ENCODE measurements at places on chromosomes 16 and 17.

DNA sequence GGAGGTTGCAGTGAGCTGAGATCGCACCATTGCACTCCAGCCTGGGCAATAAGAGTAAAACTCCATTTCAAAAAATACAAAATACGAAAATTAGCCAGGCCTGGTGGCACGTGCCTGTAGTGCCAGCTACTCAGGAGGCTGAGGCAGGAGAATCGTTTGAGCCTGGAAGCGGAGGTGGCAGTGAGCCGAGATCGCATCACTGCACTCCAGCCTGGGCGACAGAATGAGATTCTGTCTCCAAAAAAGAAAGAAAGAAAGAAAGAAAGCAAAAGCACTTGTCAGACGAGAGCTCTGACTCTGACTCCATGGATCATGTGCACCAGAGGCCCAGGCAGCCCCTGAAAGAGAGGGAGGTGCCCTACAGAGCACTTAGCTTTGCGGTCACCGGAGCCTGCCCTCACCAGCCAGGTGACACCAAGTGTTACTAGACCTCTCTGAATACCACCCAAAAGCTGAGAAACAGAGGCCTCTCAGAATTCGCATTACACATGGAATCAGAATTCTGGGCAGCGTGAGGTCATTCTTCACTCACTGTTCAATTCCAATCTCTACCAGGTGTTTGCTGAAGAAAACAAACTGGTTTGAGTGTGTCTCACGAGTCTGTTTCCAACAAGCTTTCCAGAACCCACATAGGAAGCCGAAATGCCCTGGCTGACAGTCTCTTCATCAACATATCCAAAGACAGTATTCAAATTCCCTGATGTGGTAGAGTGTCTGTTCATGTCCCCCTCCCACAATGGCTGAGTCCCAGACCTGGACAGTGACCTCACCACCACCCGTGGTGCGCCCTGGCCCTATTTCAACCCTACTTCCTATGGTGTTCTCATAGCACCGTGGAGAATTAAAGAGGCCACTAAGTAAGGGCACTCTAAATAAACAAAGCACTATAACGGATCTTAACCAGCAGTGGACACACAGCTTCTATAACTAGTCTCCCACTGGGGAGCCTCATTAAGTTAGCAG lies 1.5 kb downstream of the FLCN start:
- DNase-seq: no peak

DNA sequence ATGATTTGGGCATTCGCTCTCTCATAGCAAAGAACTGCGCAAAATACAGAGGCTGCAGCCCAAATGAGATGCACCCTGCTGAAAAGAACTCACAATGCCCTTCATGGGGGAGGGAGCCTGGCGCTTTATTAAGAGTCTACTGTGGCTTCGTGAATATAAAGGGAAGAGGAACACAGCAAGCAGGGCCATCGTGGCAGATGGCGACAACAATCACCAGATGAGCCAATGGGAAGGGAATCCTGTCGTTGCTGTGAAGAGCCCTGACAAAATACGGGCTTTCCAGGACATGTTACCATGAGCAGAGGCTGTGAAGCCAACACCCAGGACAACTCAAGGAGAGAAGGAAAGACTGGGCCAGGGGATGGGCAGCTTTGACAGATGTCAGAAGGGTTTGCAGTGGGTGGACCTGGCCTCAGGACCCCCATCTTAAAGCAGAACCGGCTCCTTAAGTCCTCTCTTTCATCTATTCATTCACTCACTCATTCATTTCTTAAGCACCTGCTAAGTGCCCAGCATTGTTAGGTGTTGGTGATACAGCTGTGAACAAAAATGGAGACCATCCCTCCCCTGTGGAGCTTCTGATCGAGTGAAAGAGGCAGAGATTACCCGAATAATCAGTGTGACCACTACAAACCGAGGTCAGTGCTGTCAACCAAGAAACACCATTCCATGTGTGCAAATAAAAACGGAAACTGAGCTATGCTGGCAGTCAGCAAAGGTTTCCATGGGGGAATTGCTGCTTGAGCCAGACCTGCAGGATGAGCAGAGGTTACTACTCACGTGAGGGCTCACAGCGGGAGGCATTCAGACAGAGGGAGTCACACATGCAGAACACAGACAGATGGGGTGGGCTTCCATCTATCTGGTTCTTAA lies 125.8 kb downstream of the DYNLRB2 start:
- no peak for DNase-seq

GRCh38 chr17:35542990-35543389 lies 5.5 kb upstream of the SLFN12L start:
- DNase-seq: no peak

- DNase-seq: no peak
Observed at GRCh38 chr17:30869005-30869404, 37.0 kb downstream of the TEFM start.

DNA sequence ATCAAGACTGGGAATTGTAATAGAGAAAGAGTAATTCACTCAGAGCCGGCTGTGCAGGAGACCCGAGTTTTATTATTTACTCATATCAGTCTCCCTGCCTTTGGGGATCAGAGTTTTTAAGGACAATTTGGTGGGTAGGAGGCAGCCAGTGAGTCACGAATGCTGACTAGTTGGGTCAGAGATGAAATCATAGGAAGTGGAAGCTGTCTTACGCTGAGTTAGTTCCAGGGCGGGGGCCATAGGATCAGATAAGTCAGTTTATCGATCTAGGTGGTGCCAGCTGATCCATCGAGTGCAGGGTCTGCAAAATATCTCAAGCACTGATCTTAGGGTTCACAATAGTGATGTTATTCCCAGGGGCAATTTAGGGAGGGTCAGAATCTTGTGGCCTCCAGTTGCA lies 20.2 kb upstream of the GUCY2D start:
- no peak for DNase-seq

- peak; percentile 44 for DNase-seq
Observed at GRCh38 chr17:57597531-57598453, 147.3 kb downstream of the CCDC182 start.

DNA sequence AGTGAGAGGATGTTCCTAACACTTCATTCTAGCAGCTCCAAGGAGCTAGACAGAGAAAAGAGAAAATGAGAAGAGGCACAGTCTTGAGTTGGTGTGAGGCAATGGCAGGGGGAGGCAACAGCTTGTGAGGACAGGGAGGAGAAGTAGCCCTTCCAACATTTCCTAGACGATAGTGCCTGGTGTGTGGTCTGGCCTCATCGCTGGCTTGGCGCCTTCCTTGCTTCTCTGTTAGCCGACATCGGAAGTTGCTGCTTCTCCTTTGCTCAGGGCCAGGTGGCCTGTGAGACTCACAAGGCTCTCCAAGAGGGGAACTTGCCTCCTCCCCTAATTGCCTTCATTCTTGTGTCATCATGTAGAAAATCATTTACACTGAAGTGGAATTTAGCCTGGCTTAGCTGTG lies 208.7 kb downstream of the MAP2K4 start:
- DNase-seq: no peak

DNA sequence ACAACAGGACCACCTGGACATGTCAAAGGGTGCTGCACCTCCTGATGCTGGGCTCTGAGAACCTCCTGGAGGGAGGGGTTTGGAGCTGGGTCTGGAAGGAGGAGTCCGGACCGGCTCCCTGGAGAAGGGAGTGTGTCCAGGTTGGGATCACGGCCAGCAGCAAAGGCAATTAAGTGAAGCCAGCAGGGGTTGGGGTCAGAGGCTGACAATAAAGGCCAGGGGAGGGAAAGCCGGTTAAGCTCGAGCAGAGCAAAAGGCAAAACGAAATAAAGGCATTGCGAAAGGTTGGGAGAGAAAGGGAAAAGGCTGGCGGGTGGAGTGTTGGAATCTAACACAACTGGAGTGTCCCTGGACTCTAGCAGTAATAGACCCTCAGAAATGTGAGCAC lies 992 bp upstream of the CACNG4 start:
- no peak for DNase-seq

GRCh38 chr16:50627419-50627818 lies 53.7 kb downstream of the SNX20 start:
- no peak for DNase-seq

DNA sequence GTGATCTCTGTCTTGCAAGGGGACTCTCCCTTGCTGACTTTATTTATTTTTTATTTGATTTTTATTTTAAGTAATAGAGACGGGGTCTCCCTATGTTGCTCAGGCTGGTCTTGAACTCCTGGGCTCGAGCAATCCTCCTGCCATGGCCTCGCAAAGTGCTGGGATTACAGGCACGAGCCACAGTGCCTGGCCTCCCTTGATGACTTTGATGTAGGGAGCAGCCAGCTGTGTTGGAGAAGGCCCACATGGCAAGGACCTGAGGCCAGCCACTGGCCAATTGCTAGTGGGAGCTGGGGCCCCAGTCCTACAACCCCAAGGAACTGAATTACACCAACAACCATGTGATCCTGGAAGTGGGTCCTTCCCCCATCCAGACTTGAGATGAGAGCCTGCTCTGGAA lies 81.8 kb downstream of the CNGB1 start:
- no peak for DNase-seq

DNA sequence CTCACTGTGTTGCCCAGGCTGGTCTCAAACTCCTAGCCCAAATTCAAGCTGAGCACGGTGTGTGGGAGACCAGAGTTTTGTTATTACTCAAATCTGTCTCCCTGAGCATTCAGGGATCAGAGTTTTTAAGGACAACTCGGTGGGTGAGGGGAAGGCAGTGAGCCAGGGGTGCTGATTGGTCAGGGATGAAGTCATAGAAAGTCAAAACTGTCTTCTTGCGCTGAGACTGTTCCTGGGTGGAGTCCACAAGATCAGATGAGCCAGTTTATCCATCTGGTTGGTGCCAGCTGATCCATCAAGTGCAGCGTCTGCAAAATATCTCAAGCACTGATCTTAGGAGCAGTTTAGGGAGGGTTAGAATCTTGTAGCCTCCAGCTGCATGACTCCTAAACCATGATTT lies 346.3 kb downstream of the TMEM114 start:
- DNase-seq: no peak

- no peak for DNase-seq
Observed at GRCh38 chr16:67339453-67339852, 12.8 kb downstream of the LRRC36 start.

DNA sequence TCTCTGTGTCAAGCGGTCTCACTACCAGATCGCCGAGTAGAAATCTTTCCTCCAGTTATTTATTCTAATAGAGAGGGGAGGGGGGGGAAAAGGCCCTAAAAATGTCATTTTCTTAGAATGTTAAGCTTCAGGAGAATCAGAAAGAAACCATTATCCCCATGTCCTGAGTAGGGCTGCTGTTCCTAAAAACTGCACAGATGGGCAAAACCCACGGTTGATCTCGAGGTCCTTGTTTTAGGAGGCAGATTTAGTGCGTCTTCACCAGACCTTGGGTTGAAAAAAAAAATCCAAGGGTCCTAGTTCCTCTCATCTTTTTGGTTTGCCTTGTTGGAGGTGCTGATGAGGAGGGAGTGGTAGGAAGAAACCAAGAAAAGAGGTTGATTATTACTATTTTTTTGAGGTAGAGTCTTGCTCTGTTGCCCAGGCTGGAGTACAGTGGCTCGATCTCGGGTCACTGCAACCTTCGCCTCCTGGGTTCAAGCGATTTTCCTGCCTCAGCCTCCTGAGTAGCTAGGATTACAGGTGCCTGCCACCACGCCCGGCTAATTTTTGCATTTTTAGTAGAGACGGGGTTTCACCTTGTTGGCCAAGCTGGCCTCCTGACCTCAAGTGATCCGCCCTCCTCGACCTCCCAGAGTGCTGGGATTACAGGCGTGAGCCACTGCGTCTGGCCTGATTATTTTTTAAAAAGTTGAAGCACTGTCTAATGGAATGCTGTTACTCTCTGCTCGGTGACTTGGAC lies 1.4 kb downstream of the CBFB start:
- DNase-seq: no peak

DNA sequence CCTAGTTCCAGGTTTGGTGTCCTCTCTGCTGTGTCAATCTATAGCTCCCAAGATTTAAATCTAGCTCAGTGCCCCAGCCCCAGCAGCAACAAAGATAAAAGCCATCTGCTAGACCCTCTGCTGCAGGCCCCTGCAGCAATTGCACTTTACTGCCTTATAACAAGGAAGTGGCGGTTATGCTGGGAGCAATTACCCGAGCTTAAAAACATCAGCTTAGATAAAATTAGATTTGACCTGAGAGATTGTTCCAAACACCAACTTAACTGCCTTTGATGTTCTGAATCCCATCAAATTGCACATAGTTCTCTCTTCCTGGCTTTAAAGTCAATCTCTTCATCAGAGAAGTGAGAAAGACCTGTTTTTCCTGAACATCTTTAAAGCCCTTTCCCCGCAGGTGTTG lies 62.4 kb upstream of the SHISA6 start:
- DNase-seq: no peak

- DNase-seq: no peak
Observed at GRCh38 chr17:48510761-48511604, 19.8 kb downstream of the HOXB1 start.

- DNase-seq: no peak
Observed at GRCh38 chr16:66008136-66008535, 358.4 kb upstream of the CDH5 start.

DNA sequence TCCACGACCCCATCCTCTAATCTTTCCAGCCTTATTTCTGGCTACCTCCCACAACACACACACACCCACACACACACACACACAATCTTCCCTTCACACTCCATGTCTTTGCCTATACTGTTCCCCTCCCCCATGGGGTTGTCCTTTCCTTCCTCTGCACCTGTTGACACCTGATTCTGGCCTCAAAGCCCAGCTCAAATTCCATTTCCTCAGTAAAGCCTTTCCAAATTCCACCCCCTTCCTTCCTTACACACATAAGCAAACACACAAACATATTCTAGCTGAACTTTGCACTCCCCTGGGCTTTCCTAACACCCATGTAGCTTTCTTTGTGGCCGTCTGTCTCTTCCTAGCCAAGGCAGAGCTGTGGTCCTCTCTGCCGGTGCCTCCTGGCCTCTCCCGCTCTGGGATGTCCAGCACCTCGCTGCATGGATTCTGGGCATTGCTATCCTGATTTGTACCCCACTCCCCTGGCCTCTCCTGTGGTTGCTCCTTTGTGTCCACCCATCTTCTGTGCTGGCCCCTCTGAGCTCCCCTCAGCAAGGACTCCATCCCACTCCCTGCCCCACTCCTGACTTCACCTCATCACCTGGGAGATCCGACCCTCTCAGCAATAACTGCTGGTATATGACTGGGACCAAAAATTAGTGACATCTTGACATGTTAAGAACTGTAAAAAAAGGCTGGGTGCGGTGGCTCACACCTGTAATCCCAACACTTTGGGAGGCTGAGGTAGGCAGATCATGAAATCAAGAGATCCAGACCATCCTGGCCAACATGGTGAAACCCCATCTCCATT lies 8.4 kb upstream of the SRCIN1 start:
- DNase-seq: no peak

DNA sequence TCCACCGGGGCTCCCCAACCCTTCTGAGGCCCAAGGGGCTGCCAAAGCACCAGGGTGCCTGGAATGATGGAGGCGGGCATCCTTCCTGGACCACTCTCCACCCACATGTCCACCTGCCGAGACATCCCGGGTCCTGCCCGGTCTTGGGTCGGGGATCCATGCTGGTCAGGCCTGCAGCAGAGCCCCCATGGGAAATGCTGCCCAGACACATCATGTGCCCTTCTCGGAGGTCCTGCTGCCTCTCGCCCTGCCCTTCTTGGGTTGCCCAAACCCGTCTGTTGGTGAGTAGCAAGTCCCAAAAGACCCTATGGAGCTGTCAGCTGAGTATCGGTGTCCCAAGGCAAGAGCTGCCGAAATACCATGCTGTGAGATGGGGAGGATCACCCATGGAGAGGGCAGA lies 14.8 kb upstream of the GAA start:
- DNase-seq: no peak
